ENCODE measurements at places on chromosomes 16 and 17.

- no peak for DNase-seq
Observed at GRCh38 chr17:41178843-41179616, 1.0 kb upstream of the KRTAP4-2 start.

- no peak for DNase-seq
Observed at GRCh38 chr16:22942811-22943210, 128.8 kb downstream of the HS3ST2 start.

- no peak for DNase-seq
Observed at GRCh38 chr16:739560-740458, 988 bp downstream of the CIAO3 start.

DNA sequence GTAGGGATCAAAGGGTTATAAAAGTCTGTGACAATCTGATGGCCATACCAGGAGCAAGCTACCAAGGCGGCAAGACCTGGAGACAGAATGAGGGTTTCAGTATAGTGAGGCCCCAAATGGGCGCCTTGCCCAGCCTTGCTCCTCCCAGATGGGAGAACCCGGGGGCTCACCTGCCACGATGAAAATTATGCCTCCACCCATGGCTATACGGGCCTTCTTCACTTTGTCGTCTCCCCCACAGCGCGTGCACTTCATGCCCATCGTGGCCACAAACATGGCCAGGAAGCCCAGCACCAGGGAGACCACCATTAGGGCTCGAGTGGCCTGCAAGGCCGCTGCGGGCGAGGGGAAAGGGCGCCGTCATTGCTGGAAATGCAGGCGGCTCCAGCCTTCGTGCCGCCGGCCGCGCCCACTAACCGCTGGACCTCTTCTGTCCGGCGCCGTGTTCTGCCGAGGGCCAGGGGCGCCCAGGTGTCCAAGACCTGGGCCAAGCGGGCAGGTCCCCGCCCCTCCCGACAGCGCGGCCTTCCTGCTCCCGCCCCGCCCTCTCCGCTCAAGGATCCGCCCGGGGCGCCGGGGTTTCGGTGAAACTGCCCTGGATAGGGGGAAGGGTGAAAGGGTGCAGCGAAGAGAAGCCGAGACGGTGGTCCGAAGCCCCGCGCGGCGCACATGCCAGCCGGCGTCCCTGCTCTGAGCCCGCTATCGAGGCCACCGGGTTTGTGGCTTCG is 1.5 kb downstream of the CLDN7 start:
- DNase-seq = no peak

DNA sequence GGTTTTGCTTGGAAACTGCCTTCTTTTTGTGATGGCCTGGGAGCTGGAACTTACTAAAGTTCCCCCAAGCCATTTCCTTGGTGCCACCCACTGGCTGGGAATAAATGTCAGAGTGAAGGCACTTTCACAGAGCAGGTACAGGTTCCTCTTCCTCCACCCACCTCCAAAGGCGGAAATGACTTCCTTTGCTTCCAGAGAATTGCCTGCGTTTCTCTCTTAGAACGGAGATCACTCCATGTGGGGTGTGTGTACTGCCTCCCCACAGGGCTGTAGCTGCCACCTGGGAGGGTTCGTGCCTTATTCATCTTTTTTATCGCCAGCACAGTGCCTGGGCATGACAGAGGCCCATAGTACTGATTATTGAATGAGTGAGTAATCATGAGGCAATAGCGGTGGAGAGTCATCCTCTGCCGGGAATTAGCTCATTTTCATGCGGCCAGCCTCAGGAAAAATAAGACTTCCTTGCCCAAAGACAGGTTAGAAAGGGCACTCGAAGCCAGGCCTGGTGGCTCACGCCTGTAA is 32.2 kb upstream of the HAS3 start:
- DNase-seq = no peak

DNA sequence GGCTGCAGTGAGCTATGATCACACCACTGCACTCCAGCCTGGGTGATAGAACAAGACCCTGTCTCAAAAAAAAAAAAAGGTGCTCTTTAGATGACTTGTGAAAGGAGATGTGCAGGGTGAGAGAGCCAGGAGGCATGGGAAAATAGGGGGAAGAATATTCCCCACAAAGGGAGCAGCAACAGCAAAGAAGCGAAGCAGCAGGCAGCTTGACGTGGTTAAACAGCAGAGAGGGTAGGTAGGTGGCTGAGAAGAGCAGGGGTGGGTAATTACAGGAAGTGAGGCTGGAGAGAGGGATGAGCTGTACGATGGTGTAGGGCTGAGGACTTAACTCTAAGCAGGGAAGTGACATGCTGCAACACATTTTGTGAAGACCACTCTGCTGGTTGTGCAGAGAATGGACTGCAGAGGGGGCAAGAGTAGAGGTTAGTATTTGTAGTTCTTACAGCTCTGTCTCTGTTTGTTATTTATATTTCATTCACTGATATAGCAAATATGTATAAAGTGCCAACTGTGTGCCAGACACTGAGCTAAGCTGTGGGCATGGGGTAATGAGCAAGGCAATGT is 1.6 kb downstream of the HEATR3 start:
- no peak for DNase-seq

- peak; percentile 10 for DNase-seq
Observed at GRCh38 chr17:8117367-8117979, 841 bp downstream of the ALOXE3 start.

DNA sequence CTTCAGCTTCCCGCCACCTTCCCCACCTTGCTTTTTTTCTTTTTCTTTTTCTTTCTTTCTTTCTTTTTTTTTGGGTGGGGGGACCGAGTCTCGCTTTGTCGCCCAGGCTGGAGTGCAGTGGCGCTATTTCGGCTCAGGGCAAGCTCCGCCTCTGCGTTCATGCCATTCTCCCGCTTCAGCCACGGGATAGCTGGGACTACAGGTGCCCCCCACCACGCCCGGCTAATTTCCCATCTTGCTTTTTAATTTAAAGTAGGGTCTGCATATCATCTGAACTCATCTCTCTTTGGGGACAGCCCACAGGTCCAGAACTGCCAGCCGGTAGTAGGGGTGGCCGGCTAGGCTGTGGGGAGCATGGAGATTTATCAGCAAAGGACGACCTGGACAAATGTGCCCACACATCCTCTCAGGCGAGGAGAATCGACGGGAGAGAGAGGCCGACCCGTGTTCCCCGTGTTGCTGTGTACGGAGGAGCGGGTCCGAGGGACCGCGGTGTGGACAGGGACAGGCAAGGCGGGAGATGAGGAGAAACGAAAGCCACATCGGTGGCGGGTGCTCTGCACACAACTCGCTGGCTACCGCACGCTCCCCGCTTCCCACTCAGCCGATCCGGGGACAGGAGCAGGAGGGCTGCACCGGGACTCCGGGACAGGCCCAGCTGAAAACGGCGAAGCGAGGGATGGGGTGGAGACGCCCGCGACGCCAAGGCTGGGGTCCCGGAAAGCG is 2.4 kb downstream of the MT1M start:
- no peak for DNase-seq

DNA sequence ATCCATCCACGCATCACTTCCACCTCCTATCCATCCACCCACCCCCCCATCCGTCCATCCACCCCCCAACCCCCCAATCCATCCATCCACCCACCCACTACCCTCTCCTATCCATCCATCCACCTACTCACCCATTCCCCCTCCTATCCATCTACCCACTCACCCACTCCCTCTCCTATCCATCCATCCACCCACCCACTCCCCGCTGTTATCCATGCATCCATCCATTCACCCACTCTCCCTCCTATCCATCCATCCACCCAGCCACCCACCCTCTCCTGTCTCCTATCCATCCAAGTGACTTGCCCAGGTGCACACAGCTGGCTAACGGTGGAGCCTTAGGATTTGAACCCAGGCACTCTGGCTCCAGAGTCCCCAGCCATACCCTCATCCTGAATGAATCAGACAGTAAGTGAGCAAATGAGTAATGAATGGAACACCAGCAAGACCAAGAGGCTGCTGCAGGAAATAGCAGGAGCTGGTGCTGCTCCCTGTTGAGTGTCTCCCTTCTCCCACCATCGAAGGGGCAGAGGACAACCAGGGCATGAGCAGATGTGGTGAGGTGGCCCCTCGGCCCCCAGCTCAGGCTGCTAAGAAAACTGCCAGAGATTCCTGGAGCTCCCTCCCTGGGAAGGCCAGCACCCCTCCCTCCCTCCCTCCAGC is 62.5 kb downstream of the LITAF start:
- DNase-seq = no peak

- no peak for DNase-seq
Observed at GRCh38 chr17:27415120-27415795, 41.0 kb upstream of the KSR1 start.

DNA sequence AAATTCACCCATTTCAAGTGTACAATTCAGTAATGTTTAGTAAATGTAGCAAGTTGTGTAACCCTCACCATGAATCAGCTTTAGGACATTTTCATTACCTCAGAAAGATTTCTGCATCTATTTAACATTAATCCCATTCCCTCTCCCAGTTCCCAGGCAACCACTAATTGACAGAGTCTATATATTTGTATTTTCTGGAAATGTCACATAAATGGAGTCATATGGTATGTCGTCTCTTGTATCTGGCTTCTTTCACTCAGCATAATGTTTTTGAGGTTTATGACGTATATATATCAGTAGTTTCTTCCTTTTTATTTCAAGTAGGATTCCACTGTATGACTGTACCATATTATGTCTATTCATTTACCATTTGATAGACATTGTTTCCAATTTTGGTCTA is 199.8 kb downstream of the CYB561 start:
- DNase-seq = no peak

GRCh38 chr16:21703589-21704174 is 39.9 kb downstream of the OTOA start:
- no peak for DNase-seq

- DNase-seq = no peak
Observed at GRCh38 chr17:72361892-72362291, 241.1 kb downstream of the SOX9 start.

DNA sequence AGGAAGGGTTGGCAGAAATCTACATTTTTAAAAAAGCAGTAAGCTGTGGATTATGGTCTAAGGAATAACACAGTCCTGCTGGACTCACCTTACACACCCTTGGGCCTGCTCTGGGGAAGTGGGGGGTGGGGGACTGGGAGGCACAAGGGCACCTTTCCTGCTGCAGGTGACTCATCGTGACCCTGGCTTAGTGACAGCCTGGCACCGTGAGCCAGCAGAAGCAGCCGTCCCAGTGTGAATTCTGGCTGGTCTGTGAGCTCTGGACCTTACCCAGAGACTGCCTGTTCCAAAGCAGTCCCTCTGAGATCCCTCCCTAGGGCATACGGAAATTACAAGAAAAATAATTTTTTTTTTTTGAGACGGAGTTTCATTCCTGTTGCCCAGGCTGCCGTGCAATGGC is 4.2 kb upstream of the CRK start:
- DNase-seq = no peak

DNA sequence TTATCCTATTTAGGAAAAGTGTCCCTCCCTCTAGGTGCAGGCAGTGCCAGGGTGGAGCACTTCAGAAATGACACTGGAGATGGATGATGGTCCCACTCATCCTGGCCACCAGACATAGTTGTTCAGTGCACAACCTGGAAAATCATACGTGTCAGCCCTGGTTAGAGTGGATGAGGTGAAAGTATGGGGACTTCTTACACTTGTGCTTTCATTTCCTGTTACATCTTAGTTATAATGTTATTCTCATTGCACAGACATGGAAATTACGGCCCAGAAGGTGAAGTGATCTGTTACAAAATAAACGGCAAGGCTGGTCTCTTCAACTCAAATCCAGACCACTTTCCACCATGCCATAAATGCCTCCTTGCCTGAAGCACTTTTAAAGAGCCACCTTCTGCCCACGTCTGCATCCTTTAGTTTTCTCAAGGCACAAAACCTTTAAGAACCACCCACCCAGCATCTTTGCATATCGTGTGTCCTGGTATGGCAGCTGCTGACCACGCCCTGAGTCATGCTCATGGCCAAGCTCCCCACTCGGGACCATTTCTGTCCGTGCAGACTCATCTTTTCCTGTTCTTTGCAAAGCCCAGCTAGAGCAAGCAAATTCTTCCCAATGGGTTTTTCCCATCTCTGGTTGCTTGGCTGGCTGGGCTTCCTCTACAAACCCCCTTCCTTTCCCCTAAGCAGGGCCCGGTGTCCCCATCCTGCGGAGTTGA is 22.4 kb downstream of the TBC1D3B start:
- no peak for DNase-seq

GRCh38 chr17:20706751-20707373 is 127.3 kb downstream of the CDRT15L2 start:
- no peak for DNase-seq

DNA sequence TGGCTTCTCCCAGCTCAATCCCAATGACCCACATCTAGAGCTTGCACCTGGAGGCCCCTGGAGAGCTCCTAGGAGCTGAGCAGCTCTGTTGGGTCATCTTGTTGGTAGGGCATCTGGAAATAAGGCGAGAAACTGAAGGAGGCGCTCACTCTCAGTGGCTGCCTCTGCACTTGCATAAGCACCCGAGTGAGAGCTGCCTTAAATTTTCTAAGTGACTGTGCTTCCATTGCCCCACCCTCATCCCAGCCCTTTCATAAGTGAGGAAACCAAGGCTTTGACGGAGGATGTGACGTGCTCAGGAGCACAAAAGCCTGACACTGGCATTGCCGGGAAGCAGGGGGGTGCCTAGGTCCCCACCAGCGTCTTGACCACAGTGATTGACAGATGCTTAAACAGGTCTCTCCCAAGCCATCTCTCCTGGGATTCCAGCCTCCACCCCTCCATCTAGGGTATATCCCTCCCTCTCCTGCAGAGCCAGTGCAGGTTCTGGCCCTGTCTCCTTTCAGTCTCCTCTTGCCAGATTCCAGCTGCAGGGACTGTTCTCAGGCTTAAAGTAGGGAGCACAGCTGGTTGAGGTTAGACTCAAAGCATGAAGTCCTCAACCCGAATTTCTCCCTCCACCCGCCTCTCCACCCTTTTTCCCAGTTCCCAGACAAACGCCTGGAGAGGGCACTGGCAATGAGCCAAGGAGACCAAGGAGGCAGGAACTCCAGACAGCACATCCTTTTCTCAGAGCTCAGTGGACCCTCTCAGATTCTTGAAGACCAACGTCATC is 113.7 kb downstream of the IRX5 start:
- no peak for DNase-seq

GRCh38 chr17:1908699-1909309 is 79.0 kb downstream of the RPA1 start:
- DNase-seq = peak; percentile 60

DNA sequence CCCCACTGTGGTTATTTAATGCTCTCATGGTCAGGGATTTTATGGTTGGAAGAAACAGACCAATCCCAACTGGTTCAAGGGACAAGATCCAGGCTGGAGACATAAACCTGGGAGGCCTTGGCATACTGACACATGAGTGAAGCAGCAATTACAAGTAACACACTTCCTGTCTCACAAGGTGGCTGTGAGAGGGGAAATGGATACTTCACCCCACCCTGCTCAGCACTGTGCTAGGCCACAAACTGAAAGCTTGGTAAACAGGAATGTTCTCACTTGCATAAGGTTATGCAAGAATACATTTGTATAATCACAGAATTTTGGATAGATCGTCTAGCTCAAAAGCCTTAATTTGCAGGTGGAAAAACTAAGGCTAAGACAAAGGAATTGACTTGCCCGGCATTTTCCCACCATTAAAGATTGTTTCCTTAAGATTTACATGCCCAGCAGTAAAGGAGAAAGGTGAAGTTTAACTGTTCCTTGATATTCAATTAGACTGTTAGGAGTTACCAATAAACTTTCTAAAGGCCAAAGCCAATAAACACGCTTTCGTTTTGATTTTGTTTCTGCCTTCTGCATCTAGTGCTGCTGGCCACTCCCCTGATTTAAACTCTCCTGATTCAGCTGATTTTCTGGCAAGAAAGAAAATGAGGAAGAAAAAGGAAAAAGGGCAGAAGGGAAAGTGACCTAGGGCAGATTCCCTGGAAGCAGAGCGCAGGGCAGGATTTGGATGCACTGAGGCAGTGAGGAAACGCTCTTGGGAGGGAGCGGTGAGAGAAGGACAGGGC is 215.6 kb upstream of the CDH5 start:
- DNase-seq = no peak
